ENCODE measurements at places on chromosomes 13 and 19. TPM values are rescaled to one million over a fixed set of nuclear protein-coding genes. Genes with fewer than 3 reads are reported as not detected.

DNA sequence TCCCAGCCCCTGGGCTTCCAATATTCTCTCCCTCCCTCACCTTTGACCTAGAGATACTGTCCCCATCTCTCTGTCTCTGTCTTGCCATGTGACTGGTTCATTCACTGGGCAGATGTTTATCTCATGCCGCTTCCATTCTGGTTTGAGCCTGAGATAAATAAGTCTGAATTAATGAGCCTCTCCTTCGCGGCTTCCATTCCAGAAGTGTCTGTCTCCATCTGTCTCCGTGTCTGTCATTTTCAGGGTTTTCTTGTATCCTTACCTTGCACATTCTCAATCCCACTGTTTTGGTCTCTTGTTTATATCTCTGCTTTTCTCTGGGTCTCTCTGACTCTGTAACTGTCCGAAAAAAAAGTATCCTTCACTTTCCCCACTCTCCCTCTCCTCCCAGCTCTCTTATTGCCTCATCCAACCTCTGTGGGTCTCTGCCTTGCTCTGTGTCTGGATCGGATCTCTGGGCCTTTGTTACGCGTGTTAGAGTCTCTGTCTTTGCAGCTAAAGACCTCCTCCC lies 4.3 kb downstream of the SPHK2 start:
- no peak for DNase-seq
- peaks cover 6% of the 10 kb centered on the region for H3K36me3 ChIP-seq
- H3K27ac ChIP-seq, result peak overlapping the region; percentile 84
- peaks cover 7% of the 10 kb centered on the region for H3K4me1 ChIP-seq

DNA sequence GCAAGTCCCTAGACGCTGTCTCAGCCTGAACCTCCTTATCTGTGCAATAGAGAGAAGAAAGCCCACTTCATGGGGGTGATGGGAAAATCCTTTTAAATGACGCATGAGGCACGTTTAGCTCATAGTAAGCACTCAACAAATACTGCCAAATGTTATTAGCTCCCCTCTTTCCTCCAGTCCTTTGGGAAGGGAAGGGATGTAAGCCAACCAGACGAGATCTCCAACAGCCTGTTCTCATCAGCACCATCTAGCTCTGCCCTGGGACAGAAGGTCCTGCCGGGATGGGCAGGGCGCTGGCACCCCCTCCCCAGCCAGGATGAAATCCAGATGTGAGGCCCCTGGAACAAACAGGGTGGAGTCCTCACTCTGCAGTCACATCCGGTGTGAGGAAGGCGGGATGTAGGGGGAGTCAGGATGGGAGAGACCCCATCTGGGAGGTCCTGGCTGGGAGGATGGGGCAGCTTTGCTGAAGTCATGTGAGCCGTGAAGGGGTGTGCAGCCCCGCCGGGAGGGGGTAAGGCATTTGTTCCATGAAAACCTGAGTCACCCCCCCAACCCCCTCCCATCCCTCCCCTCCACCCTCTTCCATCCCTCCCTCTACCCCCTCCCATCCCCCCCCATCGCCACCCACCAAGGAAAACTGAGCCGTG lies 4.6 kb downstream of the S1PR2 start:
- no peaks in the 10 kb centered on the region for H3K27me3 ChIP-seq
- DNase-seq, result peak; percentile 95
- H3K27ac ChIP-seq, result peak overlapping the region; percentile 95
- no peak overlapping the region for H3K4me3 ChIP-seq
- peaks cover 26% of the 10 kb centered on the region for H3K4me1 ChIP-seq
- H3K36me3 ChIP-seq, result peaks cover 32% of the 10 kb centered on the region

SLAIN1 gene
- 0.36 TPM for total RNA-seq

- DNase-seq, result no peak
- H3K4me1 ChIP-seq, result no peaks in the 10 kb centered on the region
- no peak overlapping the region for H3K27ac ChIP-seq
- no peaks in the 10 kb centered on the region for H3K27me3 ChIP-seq
Observed at GRCh38 chr19:28706693-28707092, 506.3 kb downstream of the UQCRFS1 start.

RANBP3 gene
- 46.7 TPM for total RNA-seq

DNA sequence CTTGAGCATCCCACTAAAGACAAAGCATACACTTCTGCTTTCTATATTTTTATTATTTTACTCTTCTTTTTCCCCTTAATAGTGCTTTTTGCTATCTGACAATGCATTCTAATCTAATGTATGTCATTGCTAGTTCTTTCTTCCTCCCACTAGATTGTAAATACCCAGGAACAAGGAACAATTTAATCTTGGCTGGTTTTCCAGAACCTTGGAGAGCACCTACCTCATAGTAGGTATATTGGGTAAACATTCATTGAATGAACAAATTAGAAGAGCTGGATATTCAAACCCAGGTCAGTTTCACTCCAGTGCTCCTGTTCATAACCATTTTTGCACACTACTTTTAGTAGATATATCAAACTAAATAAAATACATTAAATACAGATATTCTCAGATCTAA lies 1617.6 kb upstream of the SLC10A2 start:
- no peak overlapping the region for H3K27ac ChIP-seq
- no peak for DNase-seq
- no peaks in the 10 kb centered on the region for H3K27me3 ChIP-seq
- no peaks in the 10 kb centered on the region for H3K4me1 ChIP-seq
- no peak overlapping the region for H3K4me3 ChIP-seq

GRCh38 chr19:55353356-55353802 lies 1.1 kb downstream of the COX6B2 start:
- no peaks in the 10 kb centered on the region for H3K36me3 ChIP-seq
- peak overlapping the region; percentile 65 for H3K4me3 ChIP-seq
- peaks cover 43% of the 10 kb centered on the region for H3K27me3 ChIP-seq
- DNase-seq, result no peak

COX7A1 gene
- 1.1 TPM for total RNA-seq

DNA sequence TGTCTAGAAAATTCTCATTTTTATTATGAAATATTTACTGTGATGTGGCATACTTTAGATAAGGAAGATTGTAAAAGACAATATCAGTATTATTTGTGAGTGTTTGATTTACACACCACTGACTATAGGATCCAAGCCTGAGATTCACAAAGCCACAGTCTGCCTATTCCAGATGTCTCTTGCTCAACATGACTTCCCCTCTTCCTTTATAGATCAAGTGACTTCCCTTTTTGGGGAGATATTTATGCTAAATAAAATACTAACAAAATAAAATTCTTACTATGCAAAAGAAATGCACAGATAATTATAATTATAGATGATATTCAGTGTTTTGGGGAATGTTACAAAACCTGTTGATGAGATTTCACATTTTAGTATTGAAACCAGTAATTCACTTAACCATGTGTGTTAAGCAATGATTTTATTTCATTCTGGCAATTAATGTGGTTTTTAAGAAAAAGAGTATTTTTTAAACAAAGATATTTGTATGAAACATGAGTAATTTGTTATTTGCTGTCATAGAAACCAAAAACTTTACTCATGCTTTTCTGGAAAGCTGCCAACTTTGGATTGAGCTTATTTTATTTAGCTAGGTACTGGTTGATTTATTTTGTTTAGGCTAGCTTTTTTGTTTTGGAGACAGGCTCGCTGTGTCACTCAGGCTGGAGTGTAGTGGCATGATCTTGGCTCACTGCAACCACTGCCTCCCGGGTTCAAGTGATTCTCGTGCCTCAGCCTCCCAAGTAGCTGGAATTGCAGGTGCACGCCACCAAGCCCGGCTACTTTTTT lies 13.7 kb upstream of the GPR183 start:
- H3K27me3 ChIP-seq, result no peaks in the 10 kb centered on the region
- peaks cover 7% of the 10 kb centered on the region for H3K36me3 ChIP-seq
- H3K4me1 ChIP-seq, result peaks cover 12% of the 10 kb centered on the region
- H3K4me3 ChIP-seq, result no peak overlapping the region

DNA sequence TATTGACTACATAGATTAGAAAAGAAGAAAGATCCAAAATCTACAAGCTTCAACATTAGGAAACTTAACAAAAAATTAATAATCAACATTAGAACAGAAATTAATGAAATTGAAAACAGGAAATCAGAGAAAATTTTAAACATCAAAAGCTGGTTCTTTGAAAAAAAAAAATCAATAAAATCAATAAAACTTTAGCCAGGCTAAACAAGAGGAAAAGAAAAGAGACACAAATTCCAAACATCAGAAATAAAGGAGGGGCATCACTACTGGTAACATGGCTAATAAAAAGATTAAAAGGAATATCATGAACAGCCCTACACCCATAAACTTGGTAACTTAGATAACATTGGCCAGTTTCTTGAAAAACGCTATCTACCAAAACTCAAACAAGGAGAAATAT lies 110.2 kb downstream of the ATP11A start:
- DNase-seq, result no peak
- no peaks in the 10 kb centered on the region for H3K36me3 ChIP-seq
- H3K27me3 ChIP-seq, result no peaks in the 10 kb centered on the region

KIRREL2 gene
- not detected for total RNA-seq

DNA sequence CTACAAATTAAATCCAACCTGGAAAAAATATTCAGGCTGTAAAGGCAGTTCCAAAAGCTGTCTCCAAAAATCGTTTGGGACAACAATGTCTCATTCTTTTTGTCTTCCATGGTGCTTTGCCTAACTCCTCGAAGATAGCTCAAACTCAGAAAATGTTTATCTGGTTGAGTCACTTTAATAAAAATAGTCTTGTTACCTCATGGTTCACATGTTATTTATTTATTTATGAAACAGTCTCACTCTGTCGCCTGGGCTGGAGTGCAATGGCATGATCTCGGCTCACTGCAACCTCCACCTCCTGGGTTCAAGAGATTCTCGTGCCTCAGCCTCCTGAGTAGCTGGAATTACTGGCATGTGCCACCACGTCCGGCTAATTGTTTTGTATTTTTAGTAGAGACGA lies 4.9 kb upstream of the BRD4 start:
- H3K36me3 ChIP-seq, result peaks cover 4% of the 10 kb centered on the region
- peak; percentile 80 for DNase-seq
- no peak overlapping the region for H3K4me3 ChIP-seq
- no peak overlapping the region for H3K27ac ChIP-seq

DNA sequence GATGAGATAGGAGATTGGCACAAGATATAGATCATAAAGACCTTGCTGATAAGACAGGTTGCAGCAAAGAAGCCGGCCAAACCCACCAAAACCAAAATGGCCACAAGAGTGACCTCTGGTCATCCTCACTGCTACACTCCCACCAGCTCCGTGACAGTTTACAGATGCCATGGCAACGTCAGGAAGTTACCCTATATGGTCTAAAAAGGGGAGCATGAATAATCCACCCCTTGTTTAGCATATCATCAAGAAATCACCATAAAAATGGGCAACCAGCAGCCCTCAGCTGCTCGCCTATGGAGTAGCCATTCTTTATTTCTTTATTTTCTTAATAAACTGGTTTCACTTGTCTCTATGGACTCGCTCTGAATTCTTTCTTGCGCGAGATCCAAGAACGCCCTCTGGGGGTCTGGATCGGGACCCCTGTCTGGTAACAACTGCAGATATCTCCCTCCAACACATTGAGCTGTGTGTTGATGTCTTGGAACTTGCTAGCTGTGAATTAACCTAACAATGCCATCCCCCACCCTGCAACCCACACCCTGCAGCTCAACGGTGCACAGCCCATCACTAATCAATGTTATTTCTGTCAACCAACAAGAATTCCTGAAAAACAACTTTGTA lies 27.1 kb upstream of the GRTP1 start:
- H3K4me1 ChIP-seq, result peaks cover 4% of the 10 kb centered on the region
- no peak for DNase-seq
- no peaks in the 10 kb centered on the region for H3K27me3 ChIP-seq
- H3K27ac ChIP-seq, result no peak overlapping the region
- H3K4me3 ChIP-seq, result no peak overlapping the region
- no peaks in the 10 kb centered on the region for H3K36me3 ChIP-seq

GRCh38 chr13:47100214-47100853 lies 203.5 kb upstream of the HTR2A start:
- H3K36me3 ChIP-seq, result no peaks in the 10 kb centered on the region
- no peak overlapping the region for H3K27ac ChIP-seq
- no peaks in the 10 kb centered on the region for H3K4me1 ChIP-seq
- no peak overlapping the region for H3K4me3 ChIP-seq

DNA sequence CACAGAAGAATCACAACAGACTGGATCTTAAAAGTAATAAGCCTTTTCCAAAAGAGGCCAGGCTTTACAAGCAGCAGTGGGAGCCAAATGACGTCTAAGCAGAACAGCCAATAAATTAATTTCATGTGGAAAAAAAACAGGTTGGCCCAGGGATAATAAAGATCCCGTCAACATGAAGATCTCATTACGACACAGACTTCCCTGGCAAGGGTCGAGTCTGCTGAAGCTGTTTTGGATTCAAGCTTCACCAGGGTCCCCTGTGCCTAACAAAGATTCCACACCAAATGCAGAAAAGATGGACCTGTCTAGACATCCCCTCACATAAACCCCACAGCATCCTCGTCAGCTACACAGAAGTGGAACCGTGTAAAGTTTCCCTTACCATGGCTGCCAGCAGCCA lies 215.1 kb upstream of the ZNF507 start:
- H3K27ac ChIP-seq, result no peak overlapping the region
- no peaks in the 10 kb centered on the region for H3K27me3 ChIP-seq
- no peaks in the 10 kb centered on the region for H3K4me1 ChIP-seq
- DNase-seq, result no peak

- H3K27me3 ChIP-seq, result no peaks in the 10 kb centered on the region
- H3K27ac ChIP-seq, result no peak overlapping the region
- no peak for DNase-seq
Observed at GRCh38 chr13:94776300-94776699, 64.0 kb upstream of the SOX21 start.

DNA sequence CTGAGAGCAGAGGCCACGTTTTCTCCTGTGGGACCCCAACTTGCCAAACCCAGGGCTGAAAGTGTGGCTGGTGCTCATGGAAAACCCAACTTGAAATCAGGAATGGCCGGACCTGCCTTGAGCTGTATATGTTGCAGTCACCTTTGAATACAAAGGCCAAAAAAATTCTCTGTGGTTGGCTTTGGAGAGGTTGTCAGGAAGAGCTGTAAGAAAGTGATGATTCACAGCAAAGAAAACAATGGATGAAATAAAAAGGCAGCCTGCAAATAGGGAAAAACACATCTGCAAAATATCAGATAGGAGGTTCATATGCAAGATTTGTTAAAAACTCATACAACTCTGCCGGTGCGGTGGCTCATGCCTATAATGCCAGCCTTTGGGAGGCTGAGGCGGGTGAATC lies 715.8 kb downstream of the UQCRFS1 start:
- H3K27ac ChIP-seq, result no peak overlapping the region
- no peaks in the 10 kb centered on the region for H3K36me3 ChIP-seq
- H3K4me3 ChIP-seq, result no peak overlapping the region
- DNase-seq, result no peak
- no peaks in the 10 kb centered on the region for H3K4me1 ChIP-seq

- no peaks in the 10 kb centered on the region for H3K4me1 ChIP-seq
- H3K27ac ChIP-seq, result no peak overlapping the region
- H3K27me3 ChIP-seq, result no peaks in the 10 kb centered on the region
- H3K4me3 ChIP-seq, result no peak overlapping the region
- no peak for DNase-seq
- H3K36me3 ChIP-seq, result no peaks in the 10 kb centered on the region
Observed at GRCh38 chr19:13652810-13653590, 111.3 kb upstream of the MRI1 start.

DNA sequence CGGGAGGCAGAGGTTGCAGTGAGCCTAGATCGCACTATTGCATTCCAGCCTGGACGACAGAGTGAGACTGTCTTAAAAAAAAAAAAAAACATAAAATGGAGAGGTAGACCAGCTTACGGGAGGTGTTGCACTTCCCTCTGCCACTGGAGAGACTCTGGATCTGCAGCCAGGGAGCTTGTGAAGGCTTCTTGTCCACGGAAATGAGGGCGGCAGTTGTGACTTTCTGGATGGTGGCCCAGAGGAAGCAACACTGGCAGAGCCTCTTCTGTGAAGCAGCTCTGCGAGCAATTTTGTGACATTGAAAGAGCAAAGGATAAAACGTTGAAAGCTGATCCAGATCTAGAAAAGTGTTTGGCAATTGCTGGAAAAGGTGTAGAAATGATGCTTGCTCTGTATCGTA lies 10.4 kb downstream of the SPINT2 start:
- no peak overlapping the region for H3K27ac ChIP-seq
- no peaks in the 10 kb centered on the region for H3K36me3 ChIP-seq
- H3K4me1 ChIP-seq, result peaks cover 22% of the 10 kb centered on the region
- DNase-seq, result no peak
- no peak overlapping the region for H3K4me3 ChIP-seq
- H3K27me3 ChIP-seq, result no peaks in the 10 kb centered on the region

All from IMR-90 (cell line).